Neural crest cell (in vitro differentiated cells): ENCODE measurements at places on chromosomes 4 and X. TPM values are rescaled to one million over a fixed set of nuclear protein-coding genes. Genes with fewer than 3 reads are reported as not detected.

Gene DCX
- 80.8 and 86.4 TPM in 2 replicates for total RNA-seq

DNA sequence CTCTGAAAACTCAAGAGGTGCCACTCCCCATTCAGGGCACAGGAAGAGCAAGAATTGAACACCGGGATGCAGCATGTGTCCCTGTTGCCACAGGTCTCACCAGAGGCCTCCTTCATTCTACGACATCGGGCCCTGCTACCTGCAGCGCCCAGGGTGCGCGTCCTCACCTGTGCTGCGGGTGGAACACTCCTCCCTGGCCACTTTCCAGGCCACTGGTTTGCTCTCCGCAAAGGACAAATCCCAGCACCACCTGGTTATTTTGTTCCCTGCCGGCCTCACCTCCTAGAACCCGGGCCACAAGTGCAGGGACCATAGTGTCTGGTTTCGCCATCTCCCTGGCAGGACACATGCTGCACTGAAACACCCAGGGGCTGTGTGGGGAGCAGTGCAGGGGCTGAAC lies 14.3 kb upstream of the FAM3A start:
- H3K27me3 ChIP-seq: peaks cover 3% of the 10 kb centered on the region
- H3K4me3 ChIP-seq: no peak overlapping the region
- peaks cover 10% of the 10 kb centered on the region for H3K4me1 ChIP-seq
- H3K36me3 ChIP-seq: peaks cover 2% of the 10 kb centered on the region
- DNase-seq: no peak

Gene CTAG2
- total RNA-seq: not detected in 2 replicates

DNA sequence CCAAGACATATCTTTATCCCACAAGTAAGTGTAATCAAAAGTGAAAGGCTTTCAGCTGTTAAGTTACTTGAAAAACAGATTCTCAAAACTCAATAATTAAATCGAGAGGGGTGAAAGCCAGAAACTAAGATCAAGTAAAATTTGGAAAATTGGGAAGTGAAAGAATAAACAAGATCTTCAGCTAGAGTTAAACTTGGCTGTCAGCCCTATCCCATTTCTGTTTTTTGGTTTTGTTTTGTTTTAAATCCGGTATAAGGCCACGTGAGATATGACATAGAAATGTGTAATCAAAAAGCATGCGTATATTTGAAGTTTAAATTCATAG lies 856.8 kb downstream of the STIM2 start:
- H3K4me1 ChIP-seq: no peaks in the 10 kb centered on the region
- no peaks in the 10 kb centered on the region for H3K27me3 ChIP-seq
- H3K27ac ChIP-seq: no peak overlapping the region
- H3K36me3 ChIP-seq: peaks cover 2% of the 10 kb centered on the region

Gene MAMLD1
- total RNA-seq: 4.5 TPM in 2 replicates

Gene SCD5
- 39.5 and 40.7 TPM in 2 replicates for total RNA-seq

DNA sequence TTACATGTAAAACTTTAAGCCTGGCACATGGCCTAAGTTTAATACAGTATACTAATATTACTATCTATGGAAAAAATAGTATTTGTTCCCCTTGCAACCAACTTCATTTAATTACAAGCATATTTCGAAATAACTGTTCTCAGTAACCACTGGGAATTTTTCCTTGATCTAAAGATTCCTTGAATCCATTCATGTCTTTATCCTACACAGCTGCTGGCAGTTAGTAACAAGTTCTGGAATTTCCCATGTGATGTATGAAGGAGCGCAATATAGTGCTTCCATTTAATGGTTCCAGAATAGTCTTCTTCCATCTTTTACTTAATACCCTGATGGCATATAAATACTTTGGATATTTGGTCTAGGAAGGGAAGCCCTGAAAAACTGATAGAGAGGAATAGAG lies 136.5 kb downstream of the AASDH start:
- H3K27ac ChIP-seq: no peak overlapping the region
- no peak overlapping the region for H3K4me3 ChIP-seq
- H3K4me1 ChIP-seq: peaks cover 9% of the 10 kb centered on the region
- DNase-seq: no peak
- H3K36me3 ChIP-seq: no peaks in the 10 kb centered on the region
- no peaks in the 10 kb centered on the region for H3K27me3 ChIP-seq

- H3K4me1 ChIP-seq: peaks cover 9% of the 10 kb centered on the region
- H3K4me3 ChIP-seq: no peak overlapping the region
- peaks cover 49% of the 10 kb centered on the region for H3K27me3 ChIP-seq
- no peak for DNase-seq
- no peak overlapping the region for H3K27ac ChIP-seq
These were observed 9.4 kb downstream of the ARHGAP10 start for GRCh38 chr4:147741190-147741788.

GRCh38 chr4:184851200-184851541 lies 25.4 kb upstream of the ACSL1 start:
- H3K36me3 ChIP-seq: no peaks in the 10 kb centered on the region
- H3K27ac ChIP-seq: no peak overlapping the region
- peaks cover 7% of the 10 kb centered on the region for H3K27me3 ChIP-seq

Gene PNMA3
- 9.8 and 10.0 TPM in 2 replicates for total RNA-seq

DNA sequence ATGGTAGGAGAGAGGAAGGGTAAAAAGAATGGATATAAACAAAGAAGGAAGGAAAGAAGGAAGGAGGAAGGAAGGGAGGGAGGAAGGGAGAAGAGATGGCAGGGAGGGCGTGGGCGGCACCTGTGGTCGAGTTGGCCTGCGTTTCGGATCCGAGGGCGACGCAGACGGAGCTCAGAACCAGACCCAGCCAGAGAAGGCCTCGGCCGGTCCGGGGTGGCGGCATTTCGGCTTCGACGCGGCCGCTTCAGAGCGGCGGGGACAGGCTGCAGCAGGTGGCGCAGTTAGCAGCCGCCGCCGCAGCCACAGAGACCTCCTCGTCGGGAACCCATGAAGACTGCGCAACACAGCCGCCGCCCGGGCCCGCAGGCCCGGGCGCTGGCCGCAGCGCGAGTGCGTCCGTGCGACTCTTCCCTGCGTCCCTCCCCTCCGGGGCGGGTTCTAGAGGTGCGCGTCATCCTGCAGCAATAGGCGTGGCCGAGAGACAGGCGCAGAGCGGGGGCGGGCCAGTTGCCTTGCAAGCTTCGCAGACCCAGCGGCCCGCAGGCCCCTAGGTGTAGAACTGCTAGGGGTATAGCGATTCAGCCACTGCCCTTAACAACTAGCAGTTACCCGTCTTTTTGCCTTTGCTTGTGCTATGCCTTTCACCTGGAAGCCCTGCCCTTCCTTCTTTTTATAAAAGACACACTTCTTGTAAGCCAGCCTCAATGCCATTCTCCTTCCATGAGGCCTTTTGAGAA lies at the start of gene IDS:
IDS (minus strand) TSS at position 392 of the 737 bp plus-strand sequence; CDS start at position 223, 169 bp downstream.
- peak; percentile 64 for DNase-seq
- peak within 1 kb of the TSS; percentile 79 for H3K4me3 ChIP-seq
- H3K36me3 ChIP-seq: no peaks in the 10 kb centered on the region
- H3K4me1 ChIP-seq: peaks cover 10% of the 10 kb centered on the region
- peak within 1 kb of the TSS; percentile 50 for H3K27ac ChIP-seq

Gene C1QTNF7
- total RNA-seq: not detected in 2 replicates

DNA sequence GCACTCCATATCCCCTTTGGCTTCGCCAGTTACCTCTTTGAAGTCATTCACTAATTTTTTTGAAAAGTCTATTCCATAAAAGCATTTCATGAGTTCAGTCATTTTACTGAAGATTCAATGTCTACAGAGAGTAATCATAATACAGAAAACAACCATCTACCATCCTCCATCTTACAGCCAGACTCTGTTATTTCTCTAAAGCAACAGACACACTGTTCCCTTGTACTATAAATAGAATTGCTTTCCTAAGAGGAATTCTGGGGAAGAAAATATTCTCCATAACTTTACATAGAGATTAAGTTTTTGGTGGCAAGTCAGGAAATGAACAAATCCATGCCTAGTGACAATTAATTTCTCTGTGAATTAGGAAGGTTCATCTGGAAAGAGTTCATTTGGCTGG lies 37.0 kb downstream of the XK start:
- H3K4me1 ChIP-seq: no peaks in the 10 kb centered on the region
- no peaks in the 10 kb centered on the region for H3K36me3 ChIP-seq
- no peak overlapping the region for H3K27ac ChIP-seq
- no peak for DNase-seq

GRCh38 chrX:24282381-24283126 lies 31.3 kb downstream of the SUPT20HL2 start:
- peaks cover 11% of the 10 kb centered on the region for H3K4me1 ChIP-seq
- H3K36me3 ChIP-seq: no peaks in the 10 kb centered on the region
- no peaks in the 10 kb centered on the region for H3K27me3 ChIP-seq
- DNase-seq: no peak
- H3K27ac ChIP-seq: no peak overlapping the region
- H3K4me3 ChIP-seq: no peak overlapping the region

DNA sequence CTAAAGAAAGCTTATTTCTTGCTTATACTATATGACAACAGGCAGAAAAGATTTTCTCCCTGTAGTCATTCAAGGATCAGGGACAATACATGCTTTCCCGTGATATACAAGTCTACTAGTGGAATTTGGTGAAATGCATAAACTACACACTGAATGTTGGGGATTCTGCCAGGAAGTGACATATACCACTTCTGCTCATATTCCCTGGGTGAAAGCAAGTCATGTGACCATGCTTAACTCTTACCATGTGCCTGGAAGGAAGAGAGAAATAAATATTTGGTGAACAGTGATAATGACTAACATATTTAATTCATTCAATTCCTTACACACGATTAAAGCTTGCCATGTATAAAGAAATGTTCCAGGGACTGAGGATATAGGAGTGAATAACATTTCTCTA lies 534.6 kb downstream of the PPARGC1A start:
- no peak overlapping the region for H3K27ac ChIP-seq
- H3K27me3 ChIP-seq: no peaks in the 10 kb centered on the region
- H3K4me1 ChIP-seq: peaks cover 6% of the 10 kb centered on the region
- no peak for DNase-seq

Gene GPRASP1
- total RNA-seq: 4.9 and 5.6 TPM in 2 replicates

DNA sequence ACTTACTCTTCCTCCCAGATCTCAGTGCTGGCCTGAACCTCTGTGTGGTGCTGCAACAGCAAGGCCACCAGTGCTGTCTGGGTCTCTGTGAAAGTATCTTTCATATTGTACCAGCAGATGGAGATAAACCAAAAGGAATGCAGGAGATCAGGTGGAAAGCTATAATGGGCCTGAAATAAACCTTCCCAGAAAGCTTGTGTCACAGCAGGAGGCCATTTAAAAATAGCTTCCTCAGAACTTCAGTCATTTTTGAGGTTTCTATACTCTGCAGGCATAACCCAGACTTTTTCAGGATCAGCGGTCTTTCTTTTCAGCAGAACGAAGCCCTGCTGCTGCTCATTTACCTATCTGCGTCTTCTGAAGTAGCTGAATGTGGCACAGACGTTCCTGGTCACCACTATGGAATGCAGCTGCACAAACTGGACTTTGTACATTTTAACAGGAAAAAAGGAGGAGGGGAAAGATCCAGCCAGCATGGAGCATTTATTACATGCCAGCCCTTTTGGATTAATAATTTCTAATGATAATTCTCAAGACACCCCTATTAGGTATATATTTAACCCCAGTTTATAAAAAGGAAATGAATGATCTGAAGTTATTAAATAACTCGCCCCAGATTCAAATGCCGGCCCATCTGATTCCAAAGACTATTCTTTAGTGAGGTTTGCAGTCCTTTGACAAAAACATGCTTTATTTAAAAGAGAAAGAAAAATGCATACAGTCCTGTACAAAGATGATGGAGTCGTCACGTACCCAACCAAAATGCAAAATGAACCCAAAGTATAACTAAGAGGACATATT lies 119.7 kb downstream of the NFKB1 start:
- H3K27ac ChIP-seq: peak overlapping the region; percentile 58
- H3K4me3 ChIP-seq: no peak overlapping the region
- no peak for DNase-seq
- H3K36me3 ChIP-seq: no peaks in the 10 kb centered on the region
- H3K27me3 ChIP-seq: no peaks in the 10 kb centered on the region

Gene ANAPC10
- total RNA-seq: 19.4 and 22.6 TPM in 2 replicates

Gene CFI
- total RNA-seq: not detected in 2 replicates

Gene NCBP2L
- not detected in 2 replicates for total RNA-seq

DNA sequence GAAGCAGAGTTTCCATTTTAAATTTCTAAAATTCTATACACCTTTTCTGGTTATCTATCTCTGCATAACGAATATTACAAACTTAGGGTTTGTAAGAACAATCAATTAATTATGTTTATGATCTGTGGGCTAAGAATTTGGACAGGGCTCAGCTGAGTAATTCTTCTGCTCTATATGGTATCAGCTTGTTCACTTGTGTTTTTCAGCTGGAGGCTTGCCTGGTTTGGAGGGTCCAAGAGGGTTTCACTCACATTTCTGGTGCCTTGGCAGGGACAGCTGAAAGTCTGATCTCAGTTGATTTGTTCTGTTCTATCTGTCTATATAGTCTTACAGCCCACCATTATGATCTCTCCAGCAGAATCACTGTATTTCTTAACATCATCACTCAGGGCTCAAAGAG lies 57.8 kb upstream of the ADGRA3 start:
- no peak overlapping the region for H3K4me3 ChIP-seq
- H3K27ac ChIP-seq: no peak overlapping the region
- DNase-seq: no peak
- no peaks in the 10 kb centered on the region for H3K4me1 ChIP-seq
- peaks cover 8% of the 10 kb centered on the region for H3K36me3 ChIP-seq

GRCh38 chr4:7196736-7197135 lies 4.4 kb downstream of the SORCS2 start:
- H3K4me3 ChIP-seq: no peak overlapping the region
- H3K36me3 ChIP-seq: no peaks in the 10 kb centered on the region
- DNase-seq: no peak
- H3K27me3 ChIP-seq: peaks cover 55% of the 10 kb centered on the region

Gene CNGA1
- total RNA-seq: not detected in 2 replicates

Gene STK32B
- total RNA-seq: 3.4 and 3.5 TPM in 2 replicates

- DNase-seq: no peak
- H3K4me3 ChIP-seq: no peak overlapping the region
- H3K27me3 ChIP-seq: no peaks in the 10 kb centered on the region
- peaks cover 36% of the 10 kb centered on the region for H3K4me1 ChIP-seq
- peaks cover 5% of the 10 kb centered on the region for H3K36me3 ChIP-seq
These were observed 6.9 kb downstream of the G3BP2 start for GRCh38 chr4:75666299-75666698.

DNA sequence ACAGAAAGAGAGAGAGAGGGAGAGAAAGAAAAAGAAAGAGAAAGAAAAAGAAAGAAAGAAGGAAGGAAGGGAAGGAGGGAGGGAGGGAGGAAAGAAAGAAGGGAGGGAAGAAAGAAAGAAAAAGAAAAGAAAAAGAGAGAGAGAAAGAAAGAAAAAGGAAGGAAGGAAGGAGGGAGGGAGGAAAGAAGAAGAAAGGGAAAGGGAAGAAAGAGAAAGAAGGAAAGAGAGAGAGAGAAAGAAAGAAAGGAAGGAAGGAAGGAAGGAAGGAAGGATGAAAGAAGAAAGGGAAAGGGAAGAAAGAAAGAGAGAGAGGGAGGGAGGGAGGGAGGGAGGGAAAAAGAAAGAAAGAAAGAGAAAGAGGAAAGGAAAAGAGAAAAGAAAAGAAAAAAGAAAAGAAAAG lies 10.8 kb downstream of the OPHN1 start:
- H3K36me3 ChIP-seq: peaks cover 6% of the 10 kb centered on the region
- H3K27ac ChIP-seq: no peak overlapping the region
- H3K27me3 ChIP-seq: no peaks in the 10 kb centered on the region
- H3K4me3 ChIP-seq: no peak overlapping the region
- H3K4me1 ChIP-seq: no peaks in the 10 kb centered on the region

- H3K36me3 ChIP-seq: no peaks in the 10 kb centered on the region
- no peak overlapping the region for H3K4me3 ChIP-seq
- no peaks in the 10 kb centered on the region for H3K27me3 ChIP-seq
- no peak for DNase-seq
These were observed 938.9 kb upstream of the GRIA3 start for GRCh38 chrX:122245175-122245574.

- no peak for DNase-seq
- H3K4me3 ChIP-seq: no peak overlapping the region
- H3K4me1 ChIP-seq: peaks cover 13% of the 10 kb centered on the region
- H3K36me3 ChIP-seq: peaks cover 35% of the 10 kb centered on the region
- H3K27me3 ChIP-seq: no peaks in the 10 kb centered on the region
- no peak overlapping the region for H3K27ac ChIP-seq
These were observed 23.6 kb downstream of the KLF3 start for GRCh38 chr4:38687571-38688011.
